ENCODE measurements at places on chromosomes 5 and 9. TPM values are rescaled to one million over a fixed set of nuclear protein-coding genes. Genes with fewer than 3 reads are reported as not detected.

EIF4EBP3 gene
- 2.2 TPM for total RNA-seq

PHYHD1 gene
- 0.34 TPM for total RNA-seq

EGFLAM gene
- total RNA-seq, result under 0.01 TPM

POLR3G gene
- total RNA-seq, result 2.3 TPM

TAF11L3 gene
- total RNA-seq, result not detected

CDKN2B gene
- 10.3 TPM for total RNA-seq

MVB12B gene
- 18.1 TPM for total RNA-seq

FOXI1 gene
- total RNA-seq, result not detected

ZNF879 gene
- total RNA-seq, result 6.4 TPM

SLC9A3 gene
- total RNA-seq, result 0.87 TPM

F2RL1 gene
- total RNA-seq, result 14.8 TPM

C9 gene
- 0.11 TPM for total RNA-seq

TAF9 gene
- total RNA-seq, result 72.6 TPM

EIF4E1B gene
- total RNA-seq, result not detected

HMCN2 gene
- not detected for total RNA-seq

TMEM252 gene
- total RNA-seq, result not detected

MPDZ gene
- total RNA-seq, result 126 TPM
